Right forelimb (tissue), 1 donor: ENCODE measurements at places on chromosomes 2 and 18.

DNA sequence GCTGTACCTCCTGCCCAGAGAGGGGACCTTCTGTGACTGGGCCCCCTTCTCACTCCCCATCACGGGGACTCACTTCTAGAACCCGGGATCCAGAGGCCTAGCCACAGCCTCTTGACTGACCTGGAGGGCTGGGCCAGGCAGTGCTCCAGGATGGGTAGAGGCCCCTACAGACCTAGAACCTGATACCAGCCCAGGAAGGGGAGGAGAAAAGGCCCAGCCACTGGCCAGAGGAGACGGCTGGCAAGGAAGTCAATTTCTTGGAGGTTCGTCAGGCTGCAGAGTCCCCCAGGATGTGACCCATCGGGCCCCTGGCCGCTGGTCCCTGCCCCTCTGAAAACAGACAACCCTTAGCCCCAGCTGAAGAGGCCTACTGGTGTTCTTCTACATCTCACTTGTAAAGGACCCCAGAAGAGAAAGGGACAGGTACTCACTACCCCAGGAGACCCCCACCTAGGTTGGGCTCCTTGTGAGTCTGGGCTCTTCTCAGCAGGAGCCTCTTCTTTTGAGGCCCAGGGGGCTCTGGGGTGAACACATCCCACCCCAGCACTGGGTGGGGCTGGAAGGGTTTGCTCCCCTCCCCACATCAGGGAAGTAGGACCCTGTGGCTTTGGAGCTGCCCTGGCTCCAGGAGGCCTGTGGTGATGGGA is 86.0 kb downstream of the STPG4 start:
- DNase-seq, result no peak

- DNase-seq, result peak; percentile 43
Measured at GRCh38 chr18:79496237-79496977, 100.7 kb downstream of the NFATC1 start.

DNA sequence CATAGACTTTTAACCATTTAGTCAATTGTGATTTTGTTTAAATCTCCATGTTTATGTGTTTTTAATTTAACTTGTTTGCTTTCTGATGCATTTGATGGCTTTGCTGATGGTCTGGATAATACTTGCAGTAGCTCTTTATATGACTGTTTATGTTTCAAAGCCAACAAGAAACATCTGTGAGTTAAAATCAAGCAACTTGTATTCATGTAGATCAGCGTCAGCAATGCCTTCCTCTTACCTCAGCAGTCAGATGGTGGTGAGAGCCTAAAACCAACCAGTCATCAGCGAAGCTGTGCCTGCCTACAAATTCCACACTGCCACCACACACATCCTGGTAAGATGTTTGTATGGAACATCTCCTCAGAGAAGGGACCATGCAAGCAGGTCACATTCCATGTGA is 231.9 kb downstream of the PTGR3 start:
- no peak for DNase-seq

DNA sequence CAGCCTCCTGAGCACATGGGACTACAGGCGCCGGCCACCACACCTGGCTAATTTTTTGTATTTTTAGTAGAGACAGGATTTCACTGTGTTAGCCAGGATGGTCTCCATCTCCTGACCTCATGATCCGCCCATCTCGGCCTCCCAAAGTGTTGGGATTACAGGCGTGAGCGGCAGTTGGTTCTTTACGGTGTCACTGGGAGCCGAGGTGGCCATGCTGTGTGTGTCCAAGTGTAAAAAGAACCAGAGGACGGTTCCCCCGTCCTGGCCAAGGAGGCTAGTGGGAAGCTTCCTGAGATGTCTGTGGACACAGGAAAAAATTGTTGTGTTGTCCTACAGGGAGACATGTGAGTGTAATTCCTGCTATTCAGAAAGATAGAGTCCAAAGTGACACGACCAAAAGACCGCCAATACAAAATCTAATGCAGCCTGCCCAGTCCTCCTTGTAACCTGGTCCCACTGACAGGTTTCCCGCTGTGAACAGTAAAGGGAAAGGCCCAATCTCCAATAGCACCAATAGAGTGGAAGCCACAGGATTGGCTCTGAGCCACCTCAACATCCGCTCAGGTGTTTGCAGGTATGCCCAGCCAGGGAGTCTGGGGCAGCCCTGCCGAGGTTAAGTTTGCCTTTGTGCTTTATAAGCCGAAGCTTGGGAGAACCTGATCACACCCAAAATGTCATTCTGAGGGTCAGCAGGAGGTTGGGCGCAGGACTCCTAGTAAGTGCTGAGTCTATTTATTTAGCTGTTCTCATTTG is 40.6 kb downstream of the NCK2 start:
- no peak for DNase-seq

- no peak for DNase-seq
Measured at GRCh38 chr18:66707473-66707872, 103.6 kb upstream of the CDH19 start.

- DNase-seq, result no peak
Measured at GRCh38 chr18:48761582-48761981, 189.2 kb downstream of the SMAD7 start.

- DNase-seq, result no peak
Measured at GRCh38 chr2:236171680-236172254, 3.6 kb upstream of the GBX2 start.
